Stimulated activated CD8-positive, alpha-beta memory T cell treated with anti-CD3 and anti-CD28 coated beads, Interleukin-12 subunit alpha, Interleukin-12 subunit beta, amount 100 ng/mL, for 1 hour (primary cell): ENCODE measurements at places on chromosomes 7 and 10.

DNA sequence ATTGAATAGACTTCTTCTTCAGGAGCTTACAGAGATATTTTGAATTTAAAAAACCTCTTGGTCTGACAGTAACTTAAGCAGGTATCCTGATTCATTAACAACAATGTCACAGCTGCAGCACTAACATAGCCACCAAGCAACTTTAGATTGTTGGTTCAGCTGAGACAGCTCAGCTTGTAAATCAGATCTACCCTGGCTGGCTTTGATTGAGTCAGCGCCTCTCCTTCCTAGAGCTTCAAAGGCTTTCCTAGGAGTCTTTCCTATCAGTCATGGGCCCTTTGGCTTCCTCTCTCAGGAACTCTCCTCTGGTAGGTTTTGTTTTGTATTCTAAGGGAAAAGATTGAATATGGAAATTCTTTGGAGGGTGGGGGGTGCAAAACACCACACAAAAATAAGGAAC is 70.7 kb upstream of the STEAP4 start:
- DNase-seq: no peak

GRCh38 chr10:131168238-131168875 is 143.2 kb downstream of the TCERG1L start:
- DNase-seq: no peak

GRCh38 chr10:71990706-71991269 is 26.6 kb downstream of the CHST3 start:
- no peak for DNase-seq

DNA sequence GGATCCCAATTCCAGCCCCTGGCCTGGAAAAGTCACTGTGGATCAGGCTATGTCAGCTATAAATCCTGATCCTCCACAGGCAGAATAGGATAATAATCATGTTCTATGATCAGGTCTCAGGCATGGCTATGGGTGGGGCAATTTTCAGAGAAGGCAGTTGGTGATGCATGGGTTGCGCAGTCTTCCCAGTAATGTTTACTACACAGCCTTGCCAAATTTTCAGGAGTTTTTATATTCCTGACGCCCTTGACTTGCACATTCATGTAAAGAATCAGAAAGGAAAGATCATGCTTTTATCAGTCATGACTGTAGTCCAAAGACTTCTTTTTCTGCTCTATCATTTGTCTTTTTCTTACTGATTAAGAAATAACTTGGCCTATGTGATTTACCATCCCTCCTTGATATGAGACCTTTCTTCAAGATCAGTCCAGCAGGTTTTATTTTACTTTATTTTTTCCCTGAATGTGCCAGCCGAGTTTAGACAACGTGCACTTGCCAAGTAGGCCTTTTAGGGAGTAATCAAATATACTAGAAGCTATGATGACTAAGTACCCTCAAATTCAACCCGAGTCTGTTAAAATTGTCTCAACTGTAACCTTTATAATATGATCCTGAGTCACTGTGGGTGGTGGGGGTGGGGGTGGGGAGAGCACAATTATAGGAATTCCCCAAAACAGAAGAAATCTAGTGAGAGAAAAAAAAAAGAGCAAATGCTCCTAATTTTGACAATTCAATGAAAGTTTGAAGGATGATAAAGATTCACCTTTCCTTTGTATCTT is 31.9 kb downstream of the ARL4A start:
- no peak for DNase-seq

GRCh38 chr10:112779025-112779770 is 170.8 kb upstream of the TCF7L2 start:
- DNase-seq: no peak

DNA sequence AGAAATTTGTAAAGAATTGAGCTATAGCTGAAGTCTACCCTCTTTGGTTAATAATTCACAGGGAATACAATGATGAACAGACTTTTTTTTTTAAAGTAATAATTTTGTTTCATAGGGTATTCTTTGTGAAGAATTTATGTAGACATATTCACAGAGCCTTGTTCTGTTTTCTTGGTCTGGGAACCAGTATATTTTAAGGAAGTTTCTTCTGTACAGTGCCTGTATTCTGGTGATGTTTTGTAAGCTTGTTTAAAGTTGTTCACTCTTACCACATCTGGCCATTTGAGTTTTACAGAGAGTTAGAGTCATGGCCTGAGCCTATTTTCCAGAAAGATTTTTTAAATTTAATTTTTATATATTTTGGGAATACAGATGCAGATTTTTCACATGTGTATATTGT is 70.3 kb downstream of the CCSER2 start:
- DNase-seq: no peak

- no peak for DNase-seq
Observed at GRCh38 chr10:9878383-9878782, 1139.3 kb upstream of the CELF2 start.

DNA sequence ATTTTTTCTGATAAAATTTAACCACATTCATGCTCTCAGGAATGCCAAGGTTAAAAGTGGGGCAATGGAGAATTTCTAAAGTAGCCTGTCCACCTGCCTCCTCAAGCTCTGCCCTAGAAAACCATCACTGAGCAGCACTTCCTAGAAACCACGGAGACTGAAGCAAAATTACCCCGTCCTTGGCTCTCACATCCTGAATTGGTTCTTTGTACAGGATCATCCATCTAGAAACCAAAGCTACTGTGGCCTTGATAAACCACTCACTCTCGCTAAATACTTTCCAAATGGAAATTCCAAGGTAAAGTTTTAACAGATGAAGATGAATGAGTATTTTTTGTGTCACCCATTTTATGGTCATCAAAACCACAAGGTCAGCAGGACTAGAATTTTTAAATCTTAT is 96.6 kb downstream of the AVL9 start:
- DNase-seq: no peak

DNA sequence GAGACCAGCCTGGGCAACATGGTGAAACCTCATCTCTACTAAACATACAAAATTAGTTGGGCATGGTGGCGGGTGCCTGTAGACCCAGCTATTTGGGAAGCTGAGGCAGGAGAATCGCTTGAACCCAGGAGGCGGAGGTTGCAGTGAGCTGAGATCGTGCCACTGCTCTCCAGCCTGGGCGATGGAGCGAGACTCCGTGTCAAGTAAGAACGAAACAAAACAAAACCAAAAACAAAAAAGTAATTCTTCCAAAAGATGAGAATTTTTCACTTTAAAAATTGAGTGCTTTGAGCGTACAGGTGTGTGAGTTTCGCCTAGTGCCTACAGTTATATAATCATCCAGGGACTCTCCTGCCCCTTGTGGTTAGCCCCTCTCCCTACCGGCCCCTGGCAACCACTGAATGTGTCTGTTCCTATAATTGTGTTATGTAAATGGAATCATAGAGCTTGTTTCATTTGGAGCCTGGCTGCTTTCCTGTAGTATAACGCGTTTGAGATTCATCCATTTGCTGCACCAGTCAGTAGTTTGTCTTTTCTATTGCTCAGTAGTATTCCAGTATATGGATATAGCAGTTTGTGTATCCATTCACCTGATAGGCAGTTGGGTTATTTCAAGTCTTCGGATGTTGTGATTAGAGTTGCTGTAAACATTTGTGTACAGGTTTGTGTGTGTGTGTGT is 80.0 kb downstream of the RBM33 start:
- no peak for DNase-seq

DNA sequence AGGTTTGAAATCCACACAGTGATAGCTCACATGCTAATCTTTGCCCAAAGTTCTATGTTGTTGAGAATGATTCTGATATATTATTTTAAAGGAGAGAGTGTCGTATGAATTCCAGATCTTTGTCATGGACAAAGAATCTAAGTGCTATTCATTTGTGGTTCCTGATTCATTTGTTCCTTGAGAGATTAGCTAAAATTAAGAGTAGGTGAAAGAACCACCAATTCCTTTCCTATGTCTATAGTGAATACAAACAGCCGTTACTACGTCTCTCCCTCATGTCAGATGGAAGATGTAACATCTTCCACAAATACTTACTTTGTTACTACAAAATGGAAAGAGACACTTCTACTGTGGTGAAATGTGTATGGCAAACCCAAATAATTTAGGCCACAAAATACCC is 3.3 kb upstream of the PLXDC2 start:
- no peak for DNase-seq

GRCh38 chr7:134995239-134996096 is 9.2 kb downstream of the AGBL3 start:
- no peak for DNase-seq

DNA sequence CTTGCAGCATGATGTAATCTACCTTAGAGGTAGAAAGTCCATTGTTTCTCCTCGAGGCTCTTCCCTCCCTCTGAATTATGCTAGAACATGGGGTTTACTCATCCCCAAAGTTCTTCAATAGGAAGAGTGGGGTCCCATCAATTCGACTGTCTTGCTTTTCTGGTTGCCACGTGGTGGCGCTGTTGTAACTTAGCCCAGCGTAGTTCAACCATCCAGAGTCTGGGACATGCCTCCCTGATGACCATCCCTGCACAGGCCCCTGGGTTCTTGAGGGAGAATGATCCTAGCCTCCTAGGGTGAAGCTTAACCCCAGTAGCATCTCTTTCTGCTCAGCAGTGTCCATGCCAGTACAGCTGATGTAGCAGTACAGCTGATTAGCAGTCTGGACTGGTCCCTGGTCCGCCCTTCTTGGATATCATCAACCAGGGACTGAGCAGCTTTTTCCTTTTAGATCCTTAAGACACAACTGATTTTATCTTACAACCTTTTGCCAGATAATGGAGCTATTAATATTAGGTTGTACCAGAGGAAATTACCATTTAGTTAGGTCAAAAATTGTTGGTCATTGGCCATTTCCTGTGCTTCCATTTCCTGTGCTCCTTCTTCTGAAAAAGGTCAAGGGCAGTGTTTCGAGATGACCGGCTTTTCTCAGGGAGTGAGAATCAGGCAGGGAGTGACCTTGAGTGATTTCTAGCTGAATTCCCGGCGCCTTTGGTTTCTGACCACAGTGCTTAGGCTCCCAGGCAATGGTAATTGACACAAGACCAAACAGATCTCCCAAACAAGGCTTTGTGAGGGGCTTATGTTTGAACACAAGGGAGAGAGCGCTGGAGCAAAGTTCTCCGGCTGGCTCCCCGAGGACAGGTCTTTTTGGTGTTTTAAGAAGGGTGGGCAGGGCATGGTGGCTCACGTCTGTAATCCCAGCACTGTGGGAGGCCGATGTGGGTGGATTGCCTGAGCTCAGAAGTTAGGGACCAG is 65.4 kb downstream of the TACC2 start:
- DNase-seq: no peak

DNA sequence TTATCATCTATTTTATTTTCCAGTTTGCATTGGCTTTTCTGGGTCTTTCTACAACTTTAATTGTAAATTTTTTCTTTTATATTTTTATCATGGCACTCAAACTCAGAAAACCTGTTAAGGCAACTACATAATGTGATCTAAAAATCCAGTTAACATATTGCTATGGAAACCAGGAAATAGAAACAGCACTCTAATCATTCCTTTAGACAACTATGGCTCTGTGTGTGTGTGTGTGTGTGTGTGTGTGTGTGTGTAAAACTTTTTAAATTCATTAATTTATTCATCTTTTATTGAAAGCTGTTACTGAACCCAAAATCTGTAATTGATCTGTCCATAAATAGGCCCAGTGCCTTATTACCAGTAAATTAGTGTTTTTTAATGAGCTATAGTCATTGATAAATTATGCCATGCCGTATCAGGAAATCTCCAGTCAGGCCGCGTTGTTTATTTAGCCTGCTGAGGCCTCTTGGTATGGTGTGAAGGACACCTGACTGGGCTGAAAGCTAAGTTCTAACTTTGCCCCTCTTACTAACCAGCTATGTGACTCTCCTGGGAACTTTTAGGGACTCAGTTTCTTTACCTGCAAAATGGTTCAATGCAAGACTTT is 1.5 kb upstream of the MET start:
- no peak for DNase-seq
